ENCODE measurements at places on chromosomes 1 and 21. TPM values are rescaled to one million over a fixed set of nuclear protein-coding genes. Genes with fewer than 3 reads are reported as not detected.
A peak's percentile ranks its signal among the peaks of the same experiment; 100 is the strongest.

The F3 gene
- total RNA-seq, result 73.0 TPM

The KCNT2 gene
- total RNA-seq, result 1.0 TPM

The HTR6 gene
- not detected for total RNA-seq

The C1QA gene
- not detected for total RNA-seq

The RGSL1 gene
- total RNA-seq, result not detected

DNA sequence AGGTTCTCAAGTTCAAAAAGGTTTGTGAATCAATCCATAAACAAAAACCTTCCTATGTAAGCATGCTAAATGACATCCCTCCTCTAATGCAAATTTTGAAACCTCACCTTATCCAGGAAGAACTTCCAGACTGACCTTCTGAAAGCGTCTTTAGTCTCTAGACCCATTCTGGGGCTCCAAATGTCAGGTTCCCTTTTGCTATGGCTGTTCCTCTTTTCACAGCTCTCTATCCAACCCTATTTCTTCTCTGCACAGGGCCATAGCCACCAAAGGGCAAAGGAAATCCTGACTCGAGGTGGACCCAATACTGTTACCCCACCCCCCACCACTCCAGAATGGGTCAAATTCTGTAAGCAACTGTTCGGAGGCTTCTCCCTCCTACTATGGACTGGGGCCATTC lies 3.4 kb downstream of the ATP1A4 start:
- DNase-seq, result no peak

- DNase-seq, result peak; percentile 85
Observed at GRCh38 chr1:8818325-8818775, 910 bp upstream of the RERE start.

DNA sequence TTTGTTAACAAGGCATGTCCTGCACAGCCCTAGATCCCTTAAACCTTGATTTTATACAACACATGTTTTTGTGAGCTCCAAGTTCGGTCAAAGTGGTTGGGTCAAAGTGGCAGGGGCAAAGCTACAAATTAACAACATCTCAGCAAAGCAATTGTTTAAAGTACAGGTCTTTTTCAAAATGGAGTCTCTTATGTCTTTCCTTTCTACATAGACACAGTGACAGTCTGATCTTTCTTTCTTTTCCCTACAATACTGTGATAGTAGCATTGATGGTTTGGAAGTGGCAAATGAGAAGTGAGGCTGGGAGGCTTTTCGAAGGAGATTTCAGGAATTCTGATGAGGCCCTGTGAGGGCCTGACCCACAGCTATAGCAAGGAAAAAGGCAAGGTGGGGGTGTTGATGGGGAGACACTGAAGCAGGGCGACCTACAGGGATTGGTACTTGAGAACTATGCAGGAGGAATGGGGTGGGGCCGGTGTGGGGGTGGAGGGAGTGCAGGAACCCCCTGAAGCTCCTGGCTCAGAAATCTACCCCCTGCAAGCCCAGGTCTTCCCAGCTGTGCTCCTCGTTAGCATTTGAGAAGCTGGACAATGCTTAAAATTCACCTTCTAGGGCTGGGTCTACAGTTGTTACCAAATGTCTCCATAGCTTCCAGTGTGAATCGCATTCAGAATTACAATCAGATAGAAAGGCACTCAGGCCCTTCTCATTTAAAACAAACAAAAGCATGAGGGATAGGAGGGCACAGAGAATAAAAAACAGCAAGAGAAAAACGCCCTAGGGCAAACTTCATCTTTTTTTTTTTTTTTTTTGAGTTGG lies 102.6 kb upstream of the PPM1J start:
- DNase-seq, result no peak

GRCh38 chr1:12433323-12434053 lies 184.5 kb downstream of the DHRS3 start:
- peak; percentile 50 for DNase-seq

DNA sequence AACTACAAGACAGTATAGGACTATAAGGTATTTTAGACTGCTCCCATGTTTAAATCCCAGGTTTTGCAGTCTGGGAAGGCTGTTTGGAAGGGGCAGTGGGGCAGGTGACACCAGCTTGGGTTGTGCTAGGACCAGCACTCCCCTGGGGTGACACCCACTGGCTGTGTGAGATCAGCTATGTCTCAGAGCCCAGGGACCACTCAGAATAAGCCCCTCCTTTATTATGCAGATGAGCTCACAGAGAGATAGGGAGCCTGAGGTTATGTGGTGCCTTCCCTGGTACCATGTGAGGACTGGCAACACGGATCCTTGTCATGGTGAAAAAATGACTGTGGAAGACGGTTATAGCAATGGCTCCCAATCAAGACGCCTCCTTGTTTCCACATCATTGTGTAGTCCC lies 71.0 kb downstream of the NENF start:
- no peak for DNase-seq

DNA sequence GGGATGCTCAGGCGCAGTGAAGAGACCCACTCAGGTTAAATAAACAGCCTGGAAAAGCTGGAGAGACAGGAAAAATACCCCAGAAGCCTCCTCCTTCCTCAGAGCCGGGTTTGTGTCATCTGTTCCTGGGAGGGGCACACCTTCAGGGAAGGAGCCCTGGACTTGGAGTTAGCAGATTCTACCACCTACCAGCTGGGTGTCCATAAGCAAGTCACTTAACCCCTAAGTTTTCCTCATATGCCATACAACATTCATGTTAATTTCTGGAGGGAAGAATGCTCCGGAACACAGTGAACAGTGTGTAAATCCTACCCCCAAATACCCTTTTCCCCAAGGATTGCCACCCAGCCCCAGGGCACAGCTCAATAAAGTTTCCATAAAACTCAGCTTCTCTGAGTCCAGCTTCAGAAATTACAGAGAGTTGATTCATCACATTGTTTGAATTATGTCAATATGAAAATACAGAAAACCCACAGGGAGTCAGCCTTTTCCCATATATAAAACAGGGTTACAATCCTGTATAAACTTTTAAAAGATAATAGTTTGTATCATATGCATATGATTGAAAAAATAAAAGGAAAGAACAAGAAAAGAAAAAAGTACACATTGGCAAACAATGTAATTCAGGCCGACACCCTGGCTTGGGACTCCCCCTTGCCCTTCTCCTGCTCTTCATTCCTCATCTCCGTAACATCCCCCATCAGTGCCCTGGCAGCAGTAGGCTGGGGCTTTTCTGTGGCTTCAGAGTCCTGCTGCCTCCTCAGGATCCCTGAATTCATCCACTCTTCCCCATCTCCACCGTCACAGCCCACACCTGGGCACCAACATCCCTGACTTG lies 291.8 kb upstream of the USP24 start:
- peak; percentile 23 for DNase-seq

Data from Daoy (cell line).